Hepatic stellate cell (primary cell): ENCODE measurements at places on chromosomes 3 and 15.

- DNase-seq, result no peak
Measured at GRCh38 chr3:160038862-160039562, 50.4 kb downstream of the IL12A start.

DNA sequence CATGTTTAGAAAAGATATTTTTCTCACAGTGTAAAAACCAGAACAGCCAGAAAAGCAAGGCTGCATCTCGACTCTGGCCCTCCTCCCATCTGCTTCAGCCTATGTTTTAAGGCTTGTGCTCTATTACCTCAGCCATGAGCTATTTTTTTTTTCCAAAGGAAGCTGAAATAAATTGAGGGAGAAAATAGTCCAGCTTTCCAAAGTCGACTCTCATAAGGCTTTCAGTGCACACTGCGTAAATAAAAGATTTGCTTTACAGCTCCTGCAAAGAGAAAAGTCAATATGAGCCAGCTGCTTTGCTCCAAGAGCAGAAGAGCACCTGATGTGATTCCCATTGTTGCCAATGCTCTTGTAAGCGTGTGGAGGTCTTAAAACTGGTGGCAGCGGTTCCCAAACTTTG, 26.7 kb downstream of the SCG3 start:
- no peak for DNase-seq

DNA sequence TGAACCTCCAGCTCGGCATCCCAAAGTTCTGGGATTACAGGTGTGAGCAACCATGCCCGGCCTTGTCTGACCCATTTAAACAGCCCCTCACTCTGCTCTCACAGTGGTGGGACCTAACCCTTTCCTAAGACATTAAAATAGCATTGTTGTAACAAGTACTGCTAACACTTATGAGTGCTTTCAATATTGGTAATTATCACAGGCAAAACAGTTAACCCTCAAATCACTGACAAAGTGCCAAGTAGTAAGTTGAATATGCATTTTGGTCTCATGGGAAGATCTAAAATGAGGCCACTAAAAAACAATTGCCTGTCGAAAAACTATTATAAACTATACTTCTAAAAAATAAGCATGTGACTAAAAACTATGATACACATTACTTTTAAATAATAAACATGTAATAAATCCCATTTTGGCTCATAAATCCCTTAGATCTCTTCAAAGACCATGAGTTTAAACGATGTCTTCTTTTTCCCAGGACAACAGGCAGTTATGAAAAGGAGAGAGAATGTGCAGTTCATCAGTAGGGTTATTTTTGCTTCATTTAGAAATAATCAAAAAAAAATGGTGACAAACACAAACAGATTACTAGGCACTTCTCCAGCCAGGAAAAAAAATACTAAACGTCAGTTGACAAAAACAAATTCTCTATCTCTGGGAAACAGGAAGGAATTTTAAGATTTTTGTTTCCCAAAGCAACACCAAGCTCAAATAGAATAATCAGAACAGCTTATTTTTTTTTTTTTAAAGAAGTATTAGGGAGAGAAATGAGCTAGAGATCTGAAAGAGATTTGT, 95.4 kb downstream of the RFTN1 start:
- DNase-seq, result no peak

- no peak for DNase-seq
Measured at GRCh38 chr15:25346371-25346770, 92.5 kb downstream of the UBE3A start.

GRCh38 chr15:83046558-83047127, 20.4 kb downstream of the BTBD1 start:
- peak; percentile 58 for DNase-seq

DNA sequence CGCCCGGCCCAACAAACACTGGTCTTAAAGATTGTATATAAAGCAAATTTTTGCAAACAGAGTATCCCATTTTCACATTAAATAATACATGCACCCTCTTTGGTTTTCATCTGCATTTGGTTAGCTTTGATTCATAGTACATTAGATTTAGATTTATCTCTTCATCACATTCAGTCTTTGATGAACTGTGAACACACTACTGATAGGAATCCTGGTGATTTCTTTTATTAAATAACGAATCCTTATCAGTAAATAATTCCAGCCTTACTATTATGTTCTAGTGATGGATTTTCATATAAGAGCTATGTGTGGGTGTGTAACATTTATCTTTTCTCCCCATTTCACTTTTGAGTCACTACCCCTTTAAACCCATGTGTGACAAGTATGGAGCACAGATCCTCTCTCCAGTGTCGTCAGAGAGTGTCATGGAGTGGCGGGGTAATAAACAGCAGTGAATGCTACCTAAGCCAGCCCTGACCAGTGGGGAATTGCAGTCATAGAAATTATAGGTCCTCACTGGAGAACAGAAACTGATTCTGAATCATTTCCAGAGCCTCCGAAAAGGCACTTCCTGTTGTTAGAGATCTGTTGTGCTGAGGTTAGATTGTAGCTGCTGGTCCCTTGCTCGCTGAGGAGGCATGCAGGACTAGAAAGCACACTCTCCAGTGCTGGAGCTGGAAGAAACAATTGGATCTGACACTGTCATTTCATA, 22.0 kb downstream of the SLC7A14 start:
- DNase-seq, result peak; percentile 47

DNA sequence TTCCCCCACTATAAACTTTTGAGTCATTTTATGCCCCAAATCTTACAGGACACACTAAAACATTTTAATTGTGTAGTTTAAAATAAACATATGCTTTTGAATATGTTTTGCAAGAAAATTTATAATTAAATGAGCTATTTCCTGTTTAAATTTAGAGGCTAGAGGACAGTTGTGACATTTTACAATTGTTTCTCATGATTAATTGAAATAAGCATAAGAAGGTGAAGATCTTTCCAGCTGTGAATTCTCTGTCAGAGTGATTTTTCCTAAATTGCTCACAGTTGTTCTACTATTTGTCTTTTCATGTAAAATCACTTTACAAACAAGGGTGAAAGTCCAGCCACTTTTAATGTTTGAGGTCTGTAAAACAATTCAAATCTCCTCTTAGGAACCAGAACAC, 892.3 kb downstream of the CADM2 start:
- no peak for DNase-seq

GRCh38 chr15:29134239-29134638, 135.4 kb downstream of the NSMCE3 start:
- DNase-seq, result no peak

- no peak for DNase-seq
Measured at GRCh38 chr3:114011059-114011797, 45.1 kb downstream of the CCDC191 start.
